Astrocyte of the cerebellum (primary cell): ENCODE measurements at places on chromosomes 3 and 15.

- DNase-seq, result no peak
Observed at GRCh38 chr15:89075846-89076245, 12.4 kb upstream of the ABHD2 start.

DNA sequence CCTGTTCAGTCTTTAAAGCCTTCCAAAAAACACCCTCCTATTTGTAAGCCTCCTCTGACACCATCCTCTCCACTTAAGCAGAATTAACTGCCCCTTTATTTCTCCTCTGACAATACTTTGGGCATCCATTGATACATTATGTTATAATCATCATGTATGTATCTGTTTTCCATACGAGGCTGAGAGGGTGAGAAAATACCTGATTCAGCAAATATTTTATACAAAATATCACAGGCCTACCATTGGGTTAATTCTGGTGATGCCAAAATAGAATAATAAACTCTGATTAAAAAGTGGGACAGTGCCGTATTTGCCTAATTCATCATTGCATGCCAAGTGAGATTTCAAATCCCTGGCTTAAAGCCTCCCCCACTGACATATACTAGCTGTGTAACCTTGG, 118.2 kb upstream of the ADAMTS9 start:
- DNase-seq, result no peak

GRCh38 chr15:31461375-31461774, 134.7 kb downstream of the KLF13 start:
- DNase-seq, result no peak

DNA sequence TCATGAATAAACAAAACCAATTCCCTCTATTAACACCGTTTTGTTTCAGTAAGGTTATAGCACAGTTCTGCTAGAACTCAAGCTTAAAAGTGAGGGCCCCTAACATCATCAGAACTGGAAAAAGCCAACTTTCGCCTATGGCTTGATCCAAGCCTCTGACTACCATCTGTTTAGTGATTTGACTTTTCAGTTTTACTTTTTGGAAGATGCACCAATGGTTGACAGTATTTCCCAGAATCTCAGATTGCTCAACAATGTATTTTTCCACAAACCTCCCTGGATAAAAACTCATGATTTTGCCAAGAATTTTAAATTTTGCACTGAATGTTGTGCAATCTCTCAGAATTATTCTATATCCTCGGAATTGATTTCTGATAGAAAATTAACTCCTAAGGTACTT, 190.7 kb downstream of the LSAMP start:
- no peak for DNase-seq

DNA sequence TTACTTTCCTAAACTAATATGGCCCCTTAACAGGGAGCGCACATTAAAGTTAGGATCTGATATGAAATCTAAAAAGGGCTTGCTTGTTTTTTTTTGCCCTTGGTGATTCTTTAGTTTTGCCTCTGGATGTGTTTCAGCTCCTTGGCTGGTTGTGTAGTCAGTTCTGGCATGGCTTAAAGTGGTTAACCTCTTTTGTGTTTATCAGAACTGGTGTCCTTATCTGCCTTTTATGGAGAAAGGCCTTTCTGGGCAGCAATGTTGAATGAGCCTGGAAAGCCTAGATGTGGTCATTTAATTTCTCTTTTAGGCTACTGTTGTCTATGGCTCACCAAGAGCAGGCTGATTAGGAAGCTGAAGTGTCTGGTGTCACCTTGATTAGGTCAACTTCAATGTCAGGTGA, 254.5 kb upstream of the ROPN1 start:
- DNase-seq, result no peak

- DNase-seq, result no peak
Observed at GRCh38 chr3:183839751-183840150, 14.4 kb upstream of the MAP6D1 start.

- DNase-seq, result no peak
Observed at GRCh38 chr3:8593021-8593827, 51.4 kb downstream of the SSUH2 start.

DNA sequence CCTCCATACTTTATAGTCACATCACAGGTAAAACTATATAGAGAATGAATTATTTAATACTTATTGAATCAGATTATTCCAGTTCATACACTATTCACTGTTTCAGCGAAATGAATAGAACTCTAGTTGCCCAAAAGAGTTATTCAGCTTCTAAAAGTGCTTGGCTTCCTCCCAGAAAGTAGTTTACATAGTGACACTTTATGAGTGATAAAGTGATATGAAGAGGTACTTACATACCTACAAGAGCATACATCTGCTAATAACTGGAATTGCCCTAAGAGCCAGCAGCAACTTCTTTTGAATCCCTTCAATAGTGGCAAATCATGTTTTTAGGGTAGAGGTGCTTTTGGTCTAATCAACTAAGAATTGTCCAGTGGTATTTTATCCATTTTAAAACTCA, 635.1 kb upstream of the AGTR1 start:
- DNase-seq, result no peak

- DNase-seq, result no peak
Observed at GRCh38 chr3:32432711-32433530, 41.3 kb downstream of the CMTM7 start.

DNA sequence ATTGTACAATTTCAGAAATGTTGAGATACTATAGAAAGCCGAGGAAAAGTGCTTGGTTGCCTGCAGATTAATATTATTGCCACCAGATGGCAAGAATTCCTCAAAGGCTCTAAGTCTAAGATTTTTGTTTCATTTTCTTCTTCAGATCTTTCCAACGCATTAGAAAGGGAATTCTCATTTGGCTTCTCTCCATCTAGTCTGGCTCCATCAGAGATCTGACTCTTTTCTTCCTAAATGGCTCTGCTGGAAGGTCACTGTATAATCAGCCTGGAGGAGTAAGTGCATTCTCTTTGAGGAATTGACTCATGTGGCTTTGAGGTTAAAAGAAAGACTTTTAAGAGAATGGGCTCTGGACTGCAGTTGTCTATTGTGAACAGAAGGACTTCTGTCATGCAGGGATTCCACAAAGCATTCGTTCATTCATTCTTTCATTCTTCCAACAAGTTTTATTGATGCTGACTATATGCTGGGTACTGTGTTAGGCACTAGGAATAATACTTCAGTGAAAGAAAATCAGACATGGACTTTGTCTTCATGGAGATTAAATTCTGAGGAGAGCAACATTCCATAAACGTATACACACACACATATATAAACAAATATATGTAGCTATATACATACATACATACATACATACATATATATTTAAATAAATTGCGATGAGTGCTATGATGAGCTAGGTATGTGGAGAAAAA, 55.3 kb downstream of the SLC28A2 start:
- peak; percentile 72 for DNase-seq

DNA sequence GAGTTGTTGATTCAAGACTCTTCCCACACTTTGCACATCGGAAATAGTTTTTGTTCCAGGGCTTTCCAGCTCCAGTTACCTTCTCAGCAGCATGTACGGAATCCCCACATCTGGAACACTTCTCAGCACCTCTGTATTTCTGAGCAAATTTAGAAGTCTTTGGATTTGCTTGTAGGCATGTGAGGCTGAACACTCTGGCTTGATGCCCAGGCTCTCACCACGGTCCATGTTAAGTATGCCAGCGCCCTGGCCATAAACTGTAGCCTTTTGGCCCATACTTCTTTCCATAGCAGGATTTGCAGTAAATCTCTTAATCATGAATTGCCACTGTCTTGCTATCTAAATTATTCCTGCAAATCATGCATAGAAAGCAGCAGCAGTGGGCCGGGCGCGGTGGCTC, 24.4 kb downstream of the ATP2C1 start:
- DNase-seq, result no peak

DNA sequence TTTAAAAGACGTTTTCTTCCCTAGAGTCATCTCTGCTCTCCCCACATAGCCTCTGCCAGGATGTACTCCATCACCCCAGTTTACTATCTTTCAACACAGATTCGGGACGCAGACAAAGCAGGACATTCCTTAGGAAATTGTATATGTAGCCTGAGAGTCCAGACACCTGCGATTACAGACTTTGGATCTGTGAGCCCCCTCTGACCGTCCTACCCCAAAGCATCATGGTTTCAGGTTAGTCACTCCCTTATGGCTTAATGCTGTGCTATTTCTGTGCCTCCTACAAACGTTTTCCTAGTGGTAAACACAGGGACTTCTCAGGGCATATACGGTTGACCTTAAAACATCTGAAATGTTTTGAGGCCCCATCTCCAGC, 234.0 kb upstream of the BHLHE40 start:
- no peak for DNase-seq

- DNase-seq, result no peak
Observed at GRCh38 chr3:79937567-79937966, 169.8 kb upstream of the ROBO1 start.

GRCh38 chr3:88584451-88584850, 434.7 kb downstream of the C3orf38 start:
- DNase-seq, result no peak

GRCh38 chr3:124784686-124785382, 54.6 kb downstream of the UMPS start:
- DNase-seq, result peak; percentile 60

DNA sequence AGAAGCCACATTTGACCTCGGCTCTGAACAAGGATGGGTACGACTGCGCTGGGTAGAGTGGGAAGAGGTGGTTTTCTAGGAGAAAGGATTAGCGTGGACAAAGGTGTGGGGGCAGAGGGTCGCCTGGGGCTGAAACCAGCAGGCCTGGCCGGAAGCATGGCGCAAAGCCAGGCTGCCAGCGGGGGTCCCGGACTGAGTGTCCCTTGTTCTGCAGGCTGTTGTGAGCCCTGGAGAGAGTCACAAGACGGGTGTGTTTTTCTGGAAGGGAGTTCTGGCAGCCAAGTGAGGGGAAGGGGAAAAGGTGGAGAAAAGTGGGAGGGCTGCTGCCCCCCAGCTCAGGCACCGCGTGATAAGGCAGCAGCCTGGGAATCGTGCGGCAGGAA, 98.5 kb upstream of the MEF2A start:
- DNase-seq, result no peak

DNA sequence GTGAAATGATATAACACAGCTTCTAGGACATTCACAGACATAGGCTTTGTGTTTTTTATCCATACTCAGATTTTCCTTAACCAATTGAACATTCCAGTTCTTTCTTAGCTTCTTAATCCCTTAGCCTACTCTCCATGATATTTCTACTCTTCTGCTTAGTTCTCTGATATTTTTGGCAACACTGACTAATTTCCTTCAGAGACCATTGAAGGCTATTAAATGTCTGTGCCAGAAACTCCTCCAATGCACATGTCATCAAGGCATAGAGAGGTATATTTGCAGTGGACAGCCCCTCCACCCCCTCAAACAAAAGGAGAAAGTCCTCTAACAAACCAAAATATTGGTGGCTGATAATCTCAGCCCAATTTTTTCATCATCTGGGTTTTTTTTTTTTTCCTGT, 105.9 kb upstream of the TSC22D2 start:
- DNase-seq, result no peak

DNA sequence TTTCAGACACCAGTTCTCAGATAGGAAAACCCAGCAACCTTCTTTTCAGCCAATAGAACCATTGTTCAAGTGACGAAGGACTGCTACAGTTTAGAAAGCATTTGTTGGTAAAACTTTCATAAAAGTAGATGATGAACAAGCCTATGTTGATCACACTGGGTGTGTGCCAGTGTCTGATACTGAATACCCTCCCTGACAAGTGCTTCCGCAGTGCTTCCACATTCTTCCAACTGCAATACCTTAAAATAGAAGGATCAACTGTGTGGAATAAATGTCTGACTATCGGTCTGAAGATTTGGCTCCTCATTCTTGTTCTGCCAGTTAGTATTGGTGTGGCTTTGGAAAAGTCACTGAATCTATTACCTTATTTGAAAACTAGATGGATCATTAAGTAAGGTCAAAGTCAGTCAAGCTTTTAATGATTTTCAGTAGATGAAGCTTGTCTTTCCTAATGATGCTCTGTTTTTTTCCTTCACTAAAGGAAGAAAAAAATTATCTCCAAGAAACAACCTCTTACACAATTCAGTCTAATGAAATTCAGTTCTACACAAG, 479.4 kb upstream of the CBLB start:
- DNase-seq, result no peak
